ENCODE measurements at places on chromosomes 4 and X. TPM values are rescaled to one million over a fixed set of nuclear protein-coding genes. Genes with fewer than 3 reads are reported as not detected.
A peak's percentile ranks its signal among the peaks of the same experiment; 100 is the strongest.

Gene ATOH1
- not detected for total RNA-seq

GRCh38 chr4:150828159-150828558 is 186.9 kb downstream of the LRBA start:
- DNase-seq, result no peak

DNA sequence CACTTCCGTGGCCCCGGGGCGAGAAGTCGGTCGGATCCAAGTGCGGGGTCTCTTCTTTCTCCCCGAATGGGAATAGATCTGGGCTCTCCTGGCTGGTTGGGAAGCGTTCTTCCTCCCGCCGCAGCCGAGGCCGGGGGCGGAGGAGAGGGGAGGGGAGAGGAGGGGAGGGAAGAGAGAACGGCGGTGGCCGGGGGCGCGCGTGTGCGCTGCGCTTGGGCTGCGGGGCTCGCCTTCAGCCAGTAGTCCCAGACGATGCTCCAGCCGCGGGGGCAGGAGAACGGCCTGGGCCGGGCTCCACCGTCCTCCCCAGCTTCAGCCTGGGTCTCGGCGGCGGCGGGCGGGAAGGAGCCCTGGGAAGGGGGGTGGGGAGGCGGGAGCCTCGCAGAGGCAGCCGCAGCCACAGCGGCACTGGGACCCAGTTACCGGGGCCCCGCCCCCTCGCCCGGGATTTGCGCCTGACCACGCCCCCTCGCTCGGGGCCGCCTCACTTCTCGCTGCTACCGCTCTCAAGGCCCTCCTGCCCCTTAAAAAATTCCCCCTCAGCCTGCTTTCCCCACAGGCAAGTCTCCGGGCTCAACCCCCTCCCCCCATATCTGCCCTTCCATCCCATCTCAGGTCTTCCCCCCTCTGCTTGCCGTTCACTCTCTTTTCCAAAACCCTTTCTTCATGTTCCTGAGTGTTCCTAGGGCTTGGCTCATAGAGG is at the start of gene FGD1:
Gene FGD1 (minus strand): TSS at position 421 of the 703 bp plus-strand sequence. CDS start 802 bp downstream, outside the sequence.
- DNase-seq, result peak; percentile 77

GRCh38 chr4:71765350-71765749 is 18.5 kb downstream of the GC start:
- DNase-seq, result no peak

DNA sequence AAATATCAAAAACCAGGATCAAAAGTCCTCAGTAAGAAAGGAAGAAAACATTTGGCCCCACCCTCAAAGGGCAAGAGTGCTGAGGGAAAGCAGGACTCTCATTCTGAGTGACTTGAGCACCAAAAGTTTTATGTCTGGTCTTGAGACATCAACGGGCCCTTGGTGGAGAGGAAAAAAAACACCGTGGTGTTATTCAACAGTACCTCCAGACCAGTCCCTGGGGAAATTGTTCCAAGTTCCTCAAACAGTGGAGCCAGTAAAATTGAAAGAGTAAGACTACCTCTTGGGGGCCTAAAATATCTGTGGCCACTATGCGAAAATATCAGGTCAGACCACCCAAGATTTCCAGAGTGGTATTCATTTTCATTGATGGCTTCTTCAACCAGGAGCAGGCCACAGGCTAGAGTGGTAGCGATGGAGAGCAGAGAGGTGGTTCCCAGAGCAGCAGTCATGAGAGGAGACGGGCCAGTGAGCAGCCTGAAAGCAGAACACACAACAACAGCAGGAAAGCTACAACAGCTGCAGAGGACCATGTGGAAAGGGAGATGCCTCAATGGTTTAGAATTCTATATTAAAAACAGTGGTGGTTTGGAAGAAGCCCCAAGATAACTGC is 63.7 kb upstream of the RPL34 start:
- no peak for DNase-seq

Gene NALF2
- 0.26 TPM for total RNA-seq
